ENCODE measurements at places on chromosomes 6 and 20. TPM values are rescaled to one million over a fixed set of nuclear protein-coding genes. Genes with fewer than 3 reads are reported as not detected.

DNA sequence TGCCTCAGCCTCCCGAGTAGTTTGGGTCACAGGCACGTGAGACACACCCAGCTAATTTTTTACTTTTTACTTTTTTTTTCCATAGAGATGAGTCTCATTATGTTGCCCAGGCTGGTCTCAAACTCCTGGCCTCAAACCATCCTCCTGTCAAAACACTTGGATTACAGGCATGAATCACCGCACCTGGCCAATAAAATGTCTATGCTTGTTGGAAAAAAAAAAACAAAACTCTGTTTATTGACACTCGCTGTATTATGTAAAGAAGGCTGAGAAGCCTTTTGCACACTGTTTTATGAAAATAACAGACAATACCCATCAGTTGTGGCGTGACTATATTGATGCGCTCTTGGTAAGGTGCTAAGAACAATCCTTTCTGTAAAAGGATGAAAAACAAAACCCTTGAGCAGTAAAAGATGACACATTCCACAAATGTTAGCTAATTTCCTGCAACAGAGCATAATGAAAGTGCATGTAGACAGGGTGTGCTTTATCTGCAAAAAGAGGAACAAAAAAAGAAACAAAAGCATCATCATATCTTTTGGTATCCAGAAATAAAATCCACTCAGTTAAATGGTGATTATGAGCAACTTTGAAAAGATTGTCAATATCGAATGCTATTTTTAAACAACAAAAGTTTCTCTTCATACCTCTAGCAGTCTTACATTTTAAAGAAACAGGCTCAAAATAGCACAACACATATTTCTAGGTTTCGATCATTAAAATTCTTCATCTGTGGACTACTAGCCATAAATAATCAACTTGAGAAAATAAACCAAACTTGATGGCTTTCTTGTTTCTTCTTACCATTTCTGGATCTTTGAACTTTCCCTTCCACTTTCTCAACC lies 108.3 kb upstream of the PHACTR1 start:
- peak; percentile 41 for DNase-seq

GRCh38 chr6:40810171-40810570 lies 223.0 kb upstream of the LRFN2 start:
- DNase-seq, result no peak

Gene OR2B6
- total RNA-seq, result not detected

DNA sequence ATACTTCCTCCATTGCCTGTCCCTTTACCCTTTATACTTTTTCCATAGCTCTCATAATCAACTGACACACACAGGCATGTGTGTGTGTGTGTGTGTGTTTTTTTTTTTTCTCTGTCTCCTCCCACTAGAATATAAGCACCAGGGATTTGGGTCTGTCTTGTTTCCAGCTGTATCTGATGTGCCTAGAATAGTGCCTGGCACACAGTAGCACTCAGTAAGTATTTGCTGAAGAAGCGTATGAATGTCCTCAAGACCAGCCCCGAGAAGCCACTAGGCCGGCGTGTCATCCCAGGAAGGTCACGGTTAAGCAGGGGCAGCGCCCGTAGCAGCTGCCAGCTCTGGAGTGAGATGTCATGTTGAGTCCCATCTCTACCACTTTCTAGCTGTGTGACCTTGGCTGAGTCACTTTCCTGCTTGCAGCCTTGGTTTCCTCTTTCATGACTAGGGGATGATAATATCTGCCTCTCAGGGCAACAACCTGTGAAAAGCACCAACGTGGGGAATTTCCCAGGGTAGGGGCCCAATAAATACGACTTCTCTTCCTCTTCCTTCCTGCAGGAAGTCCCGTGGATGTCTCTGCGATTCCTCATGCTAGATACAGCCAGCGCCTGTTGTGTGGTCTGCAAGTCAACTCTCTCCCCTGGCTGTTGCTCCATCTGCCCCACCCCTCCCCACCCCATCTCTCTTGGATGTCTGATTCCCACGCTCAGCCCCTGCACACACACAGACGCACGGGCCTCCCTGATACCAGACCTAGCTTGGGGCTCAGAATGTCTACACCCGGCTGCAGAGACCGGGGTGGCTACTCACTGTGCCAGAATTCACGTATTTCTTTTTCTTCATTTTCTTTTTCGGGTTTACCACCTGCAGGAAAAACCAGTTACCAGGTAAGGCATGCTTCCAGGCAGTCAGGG lies 58.1 kb downstream of the RAB44 start:
- peak; percentile 49 for DNase-seq

DNA sequence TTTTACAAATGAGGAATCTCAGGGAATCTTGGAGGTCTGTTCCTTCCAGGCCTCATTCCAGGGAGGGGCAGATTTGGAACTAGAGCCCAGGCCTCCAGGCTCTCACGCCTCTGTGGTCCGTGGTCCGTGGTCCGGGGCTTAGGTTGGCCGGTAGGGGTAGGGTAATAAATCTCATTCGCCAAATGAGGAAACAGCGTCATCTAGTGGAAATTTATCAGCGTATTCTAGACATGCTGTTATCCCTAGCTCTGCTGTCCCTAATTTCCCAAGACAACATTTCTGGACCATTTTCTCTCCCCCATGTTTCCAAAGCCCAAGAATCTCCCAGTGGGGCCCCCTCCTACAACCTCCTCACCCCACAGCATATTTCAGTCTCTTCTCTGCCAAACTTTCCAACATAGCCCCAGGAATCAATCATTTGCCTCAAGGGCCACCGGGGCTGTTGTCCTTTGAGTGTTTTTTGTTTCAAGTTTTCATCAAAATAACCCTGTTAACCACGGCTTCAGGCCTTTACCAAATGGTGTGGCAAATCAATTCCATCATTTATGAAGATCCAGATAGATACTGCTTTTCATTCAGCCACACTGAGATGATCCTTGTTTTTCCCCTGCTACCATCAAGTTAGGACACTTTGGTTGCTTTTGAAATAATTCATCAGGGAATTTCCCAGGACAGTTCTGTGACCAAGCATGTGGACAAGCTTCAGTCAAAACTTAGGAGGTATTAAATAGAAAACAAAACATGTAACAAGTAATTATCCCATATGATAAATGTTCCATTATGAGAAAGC lies 126.8 kb downstream of the ALDH8A1 start:
- peak; percentile 89 for DNase-seq

DNA sequence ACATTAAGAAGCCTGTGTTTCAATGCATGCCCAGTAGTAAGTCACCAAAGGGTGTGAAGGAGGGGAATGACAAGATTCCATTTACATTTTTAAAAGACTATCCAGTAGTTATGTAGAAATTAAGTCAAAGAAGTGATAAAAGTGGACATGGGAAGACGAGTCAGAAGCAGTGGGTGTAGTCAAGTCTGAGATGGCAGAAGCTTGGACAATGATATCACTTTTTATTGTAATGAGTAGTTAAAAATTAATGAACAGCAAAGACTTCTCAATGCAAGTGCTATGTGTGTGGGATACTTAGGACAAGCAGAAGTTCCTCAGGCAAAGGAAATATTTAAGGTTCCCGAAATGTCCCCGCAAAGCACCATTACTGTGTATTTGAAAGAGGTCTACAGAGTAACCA lies 156.0 kb downstream of the DST start:
- no peak for DNase-seq

GRCh38 chr6:90101403-90101802 lies 195.2 kb downstream of the BACH2 start:
- no peak for DNase-seq

- DNase-seq, result no peak
These were observed 3.4 kb downstream of the UBE3D start for GRCh38 chr6:83062225-83062624.

Gene BPIFB4
- not detected for total RNA-seq

DNA sequence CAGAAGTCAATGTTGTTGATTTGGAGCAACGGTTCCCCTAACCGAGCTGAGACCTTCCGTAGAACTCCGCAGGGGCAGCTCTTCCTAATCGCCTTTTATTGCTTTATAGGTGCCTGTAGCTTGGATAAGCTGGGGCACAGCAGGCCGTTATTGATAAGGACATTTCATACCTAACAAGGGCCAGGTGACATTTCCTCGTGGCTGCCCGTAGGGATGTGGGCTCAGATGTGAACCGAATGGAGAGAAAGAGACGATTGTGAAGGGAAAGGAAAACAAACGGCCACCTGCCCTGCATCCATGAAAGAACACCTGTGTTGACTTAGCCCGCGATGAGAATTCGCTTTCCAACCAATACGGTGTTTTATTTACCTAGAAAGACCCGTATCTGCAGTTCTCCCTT lies 53.3 kb upstream of the DACT2 start:
- no peak for DNase-seq

- no peak for DNase-seq
These were observed 100.4 kb downstream of the OGFRL1 start for GRCh38 chr6:71388856-71389527.

GRCh38 chr20:1841554-1842140 lies 53.6 kb upstream of the SIRPA start:
- DNase-seq, result peak; percentile 53

DNA sequence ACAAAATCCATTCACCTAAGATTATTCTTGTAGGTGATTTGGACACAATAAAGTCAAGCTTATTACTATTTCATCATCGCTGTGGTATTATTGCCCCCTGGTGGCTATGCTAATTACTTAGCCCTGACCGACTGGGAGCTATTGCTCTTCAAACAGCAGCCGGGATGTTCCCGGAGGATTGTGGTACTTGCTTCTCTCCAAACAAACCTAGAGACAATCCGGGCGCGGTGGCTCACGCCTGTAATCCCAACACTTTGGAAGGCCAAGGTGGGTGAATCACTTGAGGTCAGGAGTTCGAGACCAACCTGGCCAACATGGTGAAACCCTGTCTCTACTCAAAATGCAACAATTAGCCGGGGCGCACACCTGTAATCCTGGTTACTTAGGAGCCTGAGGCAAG lies 15.4 kb upstream of the STMND1 start:
- peak; percentile 84 for DNase-seq

GRCh38 chr6:5869676-5870075 lies 137.0 kb downstream of the NRN1 start:
- DNase-seq, result no peak

Gene BTNL2
- total RNA-seq, result not detected

- DNase-seq, result peak; percentile 24
These were observed 254.5 kb downstream of the TMEM242 start for GRCh38 chr6:157068691-157069324.

- DNase-seq, result no peak
These were observed 24.1 kb downstream of the TFAP2C start for GRCh38 chr20:56653211-56653610.

DNA sequence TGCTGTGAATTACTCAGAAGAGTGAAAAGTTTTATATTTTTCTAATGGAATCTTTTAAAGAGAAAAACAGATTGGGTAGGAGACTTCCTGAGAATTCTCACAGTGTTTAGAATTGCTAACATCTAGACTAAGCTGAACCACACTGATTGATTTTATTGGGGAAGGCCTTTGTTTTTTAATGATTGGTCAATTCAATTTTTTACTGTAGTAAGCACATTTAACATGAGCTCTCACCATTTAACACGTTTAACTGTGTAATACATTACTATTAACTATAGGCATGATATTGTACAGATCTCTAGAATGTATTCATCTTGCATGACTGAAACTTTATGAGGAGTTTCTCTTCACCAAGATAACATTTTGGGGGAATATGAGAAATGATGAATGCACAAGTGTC lies 987.3 kb downstream of the PHF3 start:
- DNase-seq, result no peak

GRCh38 chr20:50580842-50581544 lies 70.8 kb downstream of the PTPN1 start:
- no peak for DNase-seq

GRCh38 chr20:44787299-44787698 lies 23.0 kb downstream of the RIMS4 start:
- no peak for DNase-seq

GRCh38 chr6:13624871-13625288 lies 9.7 kb downstream of the NOL7 start:
- peak; percentile 58 for DNase-seq

Gene EPPIN
- not detected for total RNA-seq

Measured in cardiac muscle cell (in vitro differentiated cells and primary cell).